ENCODE measurements at places on chromosomes 3 and 15.

GRCh38 chr3:42732196-42732828 is 29.7 kb upstream of the HHATL start:
- DNase-seq, result no peak

GRCh38 chr3:71127052-71127831 is 456.3 kb downstream of the FOXP1 start:
- DNase-seq, result no peak

- DNase-seq, result no peak
These were observed 394.0 kb downstream of the FOXP1 start for GRCh38 chr3:71189480-71189879.

DNA sequence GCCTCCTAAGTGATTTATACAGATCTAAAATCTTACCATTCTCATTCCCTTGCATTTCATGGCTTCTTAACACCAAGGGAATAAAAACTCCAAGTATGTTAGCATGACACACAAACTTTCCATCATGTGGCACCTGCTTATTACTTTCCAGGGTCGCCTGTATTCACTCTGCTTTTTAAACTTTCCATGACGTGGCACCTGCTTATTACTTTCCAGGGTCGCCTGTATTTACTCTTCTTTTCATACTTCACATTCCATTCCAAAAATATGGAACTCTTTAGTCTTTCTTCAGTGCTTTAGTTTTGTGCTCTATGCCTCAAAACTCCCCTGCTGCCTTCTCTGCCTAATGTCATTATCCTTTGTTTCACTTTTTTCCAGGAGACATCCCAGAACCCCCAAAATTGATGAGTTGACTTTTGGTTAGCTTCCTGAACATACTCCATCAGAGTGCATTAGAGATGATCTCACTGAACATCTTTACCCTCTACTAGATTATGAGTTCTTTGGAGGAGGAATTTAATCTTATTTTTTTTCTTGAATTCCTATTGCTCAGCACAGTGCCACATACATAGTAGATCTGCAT is 47.0 kb downstream of the CALML4 start:
- no peak for DNase-seq

GRCh38 chr3:111800472-111800871 is 58.6 kb upstream of the PHLDB2 start:
- DNase-seq, result no peak

- peak; percentile 15 for DNase-seq
These were observed 10.5 kb upstream of the SH3GL3 start for GRCh38 chr15:83436513-83437158.

DNA sequence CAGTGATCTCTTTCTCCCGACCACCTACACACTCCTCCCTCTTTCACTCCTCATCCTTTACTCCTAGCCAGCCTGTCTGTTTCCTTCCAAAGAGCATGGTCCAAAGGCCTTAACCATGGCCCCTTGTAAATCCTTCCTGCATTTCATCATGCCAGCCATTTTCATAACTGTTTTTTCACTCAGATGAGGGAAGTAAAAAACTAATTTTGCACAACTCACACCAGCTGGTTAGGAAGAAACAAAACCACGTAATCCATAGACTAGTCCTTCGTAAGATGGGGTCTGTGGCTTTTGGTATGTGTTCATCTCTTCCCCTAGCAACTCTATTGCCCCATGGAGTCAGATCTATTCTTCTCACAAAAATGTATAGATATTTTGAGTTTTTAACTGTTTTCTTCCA is 187.8 kb downstream of the SHOX2 start:
- DNase-seq, result no peak

GRCh38 chr3:197151580-197151979 is 122.0 kb upstream of the MELTF start:
- no peak for DNase-seq

DNA sequence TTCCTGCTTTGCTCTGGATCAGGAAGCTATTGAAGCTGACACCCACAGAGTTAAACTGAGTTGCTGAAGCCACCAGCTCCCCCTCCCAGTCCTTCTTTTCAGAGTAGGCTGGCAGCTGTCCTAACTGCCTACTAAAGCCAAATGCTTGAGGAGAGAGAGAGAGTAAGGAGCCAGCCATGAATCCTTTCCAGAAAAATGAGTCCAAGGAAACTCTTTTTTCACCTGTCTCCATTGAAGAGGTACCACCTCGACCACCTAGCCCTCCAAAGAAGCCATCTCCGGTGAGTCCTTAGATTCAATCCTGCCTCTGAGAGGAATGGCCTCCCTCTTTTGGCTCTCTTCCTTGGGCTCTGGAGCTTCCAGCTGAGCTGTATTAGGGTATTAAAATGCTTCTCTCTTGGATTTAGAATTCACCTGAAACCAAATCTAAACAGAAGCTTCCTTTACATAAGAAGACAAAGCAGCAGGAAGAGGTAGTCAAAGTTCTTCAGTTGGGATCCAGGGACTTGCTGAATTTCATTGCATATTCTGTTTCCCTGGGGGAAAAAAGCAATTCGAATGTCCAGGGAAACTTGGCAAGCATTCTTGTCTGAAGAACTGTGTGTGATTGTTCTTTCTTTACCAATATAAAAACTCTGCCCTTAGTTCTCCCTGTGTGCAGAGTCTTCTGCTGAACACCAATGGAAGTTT is at the start of gene SLC15A2:
TSS of gene SLC15A2 (plus strand) at position 101 of the 690 bp plus-strand sequence. CDS start at position 177, 76 bp downstream.
- DNase-seq, result no peak

DNA sequence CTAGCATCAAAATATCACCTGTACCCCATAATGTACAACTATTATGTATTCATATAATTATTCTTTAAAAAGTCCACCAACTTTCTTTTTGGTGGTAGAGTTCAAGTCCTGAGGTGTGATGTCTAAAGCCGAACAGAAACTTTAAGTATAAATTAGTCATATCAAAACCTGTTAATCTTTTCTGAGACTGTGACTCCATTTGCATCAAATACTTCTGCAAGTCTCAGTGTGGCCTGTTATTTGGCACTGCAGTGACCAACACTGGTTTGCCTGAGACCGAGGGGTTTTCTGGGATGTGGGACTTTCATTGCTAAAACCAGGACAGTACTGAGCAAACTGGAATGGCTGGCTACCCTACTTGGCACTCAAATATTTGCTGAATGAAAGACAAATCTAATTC is 7.3 kb downstream of the NGLY1 start:
- DNase-seq, result no peak

GRCh38 chr15:61640756-61641155 is 411.7 kb upstream of the RORA start:
- DNase-seq, result no peak

DNA sequence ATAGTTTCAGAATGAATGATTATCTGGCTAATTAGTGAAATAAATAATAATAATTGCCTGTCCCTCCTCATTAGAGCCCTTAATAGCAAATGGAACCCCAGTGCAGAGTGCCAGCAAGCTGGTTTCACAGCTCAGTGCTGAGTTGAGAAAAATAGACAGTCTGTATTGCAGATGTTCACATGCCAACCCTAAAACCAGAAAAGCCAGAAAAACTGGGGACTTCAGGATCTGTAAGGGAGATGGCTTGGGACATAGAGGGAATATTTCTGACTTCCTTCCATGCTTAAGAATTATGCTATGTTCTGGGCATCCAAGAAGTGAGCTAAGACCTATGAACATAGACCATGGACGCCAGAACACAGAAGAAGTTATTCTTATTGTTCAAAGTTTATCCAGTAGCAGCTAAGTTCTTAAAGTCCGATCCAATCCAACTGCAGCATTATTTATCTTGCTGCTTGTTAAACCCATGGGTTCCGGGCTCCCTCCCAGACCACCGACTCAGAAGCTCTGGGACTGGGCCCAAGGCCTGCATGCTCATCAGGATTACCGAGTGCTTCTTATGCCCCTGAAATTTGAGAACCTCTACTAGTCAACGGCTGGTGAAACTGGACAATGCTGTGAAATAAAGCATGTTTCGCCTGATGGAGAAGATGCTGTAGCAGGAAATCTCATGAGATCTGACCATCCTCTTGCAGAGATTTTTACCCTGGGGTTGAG is 158.3 kb downstream of the FOXB1 start:
- no peak for DNase-seq

- DNase-seq, result no peak
These were observed 528.1 kb upstream of the MCTP2 start for GRCh38 chr15:93703092-93703739.

GRCh38 chr3:45712434-45713110 is 23.4 kb downstream of the SACM1L start:
- no peak for DNase-seq

- DNase-seq, result no peak
These were observed 40.1 kb downstream of the ADAMTSL3 start for GRCh38 chr15:83694015-83694414.

GRCh38 chr3:55524565-55525244 is 37.6 kb upstream of the WNT5A start:
- DNase-seq, result no peak

DNA sequence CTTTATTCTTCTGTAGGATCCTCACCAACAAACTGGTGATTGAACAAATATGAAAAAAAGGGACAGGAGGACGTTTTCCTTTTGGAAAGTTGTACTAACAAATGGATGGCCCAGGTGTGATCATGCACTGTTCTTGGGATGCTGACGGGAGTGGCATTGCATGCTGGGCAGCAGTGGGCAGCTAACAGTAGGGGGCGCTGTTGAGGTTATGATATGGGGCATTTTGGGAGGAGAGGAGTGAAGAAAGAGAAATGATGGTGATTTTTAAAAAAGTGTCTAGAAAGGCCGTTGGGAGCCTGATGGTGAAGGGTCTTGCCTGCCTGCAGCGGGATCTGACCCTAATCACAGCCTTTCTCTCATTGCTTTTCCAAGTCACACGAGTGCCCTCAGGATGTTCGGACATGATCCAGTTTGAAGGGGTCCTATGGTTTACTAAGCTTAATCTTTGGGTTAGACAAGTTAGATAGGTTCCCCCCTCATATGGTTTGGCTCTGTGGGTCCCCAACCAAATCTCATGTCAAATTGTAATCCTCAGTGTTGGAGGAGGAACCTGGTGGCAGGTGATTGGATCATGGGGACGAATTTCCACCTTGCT is 46.2 kb upstream of the PRTG start:
- DNase-seq, result peak; percentile 30

DNA sequence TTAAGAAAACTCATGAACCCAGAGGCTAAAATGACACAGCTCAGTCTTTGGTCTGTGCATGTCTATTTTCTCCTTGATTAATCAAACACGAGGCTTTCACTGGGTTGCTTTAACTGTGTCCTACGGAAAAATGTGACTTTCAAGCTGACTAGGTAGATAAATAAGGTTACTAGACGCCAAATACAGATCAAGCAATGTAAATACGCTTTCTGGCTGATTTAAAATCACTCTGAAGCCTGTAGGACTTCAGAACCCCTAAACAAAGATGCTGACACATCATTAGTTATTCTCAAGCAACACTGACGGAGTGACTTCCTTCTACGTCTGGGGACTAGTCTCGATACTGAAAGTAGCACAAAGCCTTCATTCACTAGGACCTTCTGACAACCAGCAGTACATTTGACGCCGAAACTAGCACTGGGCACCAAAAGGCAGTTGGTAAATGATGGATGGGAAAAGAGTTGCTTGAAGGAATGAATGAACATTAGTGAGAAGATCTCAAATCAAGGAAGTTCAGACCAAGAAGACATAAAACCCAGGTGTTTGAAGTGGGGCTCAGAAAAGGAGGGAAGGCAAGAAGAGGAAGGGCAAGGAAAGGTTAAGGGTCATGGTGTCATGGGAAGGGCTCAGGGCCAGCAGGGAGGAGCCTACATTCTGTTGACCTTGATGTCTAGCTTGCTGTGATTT is 67.1 kb upstream of the CDV3 start:
- no peak for DNase-seq

DNA sequence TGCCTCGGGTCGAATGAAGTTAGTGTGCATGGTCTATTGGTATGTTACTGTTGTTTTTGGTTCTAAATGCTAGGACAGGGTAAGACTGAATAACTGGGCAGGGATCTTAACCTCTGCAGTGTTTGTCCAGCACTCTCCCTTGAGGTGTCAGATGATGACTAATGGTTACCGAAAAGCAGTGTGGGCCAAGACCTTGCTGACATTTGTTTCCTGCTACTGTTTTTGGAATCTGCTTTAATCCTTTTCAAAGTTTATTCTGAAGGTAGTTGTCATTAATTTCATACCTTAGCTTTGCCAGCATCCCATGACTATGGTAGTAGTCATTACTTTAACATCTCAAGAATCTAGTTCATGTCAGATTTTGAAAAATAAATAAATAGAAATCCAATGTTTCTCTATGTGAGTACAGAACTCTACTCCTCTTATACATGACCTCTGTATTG is 117.0 kb downstream of the P3H2 start:
- DNase-seq, result peak; percentile 77

GRCh38 chr3:43286841-43287499 is 630 bp downstream of the SNRK start:
- no peak for DNase-seq

DNA sequence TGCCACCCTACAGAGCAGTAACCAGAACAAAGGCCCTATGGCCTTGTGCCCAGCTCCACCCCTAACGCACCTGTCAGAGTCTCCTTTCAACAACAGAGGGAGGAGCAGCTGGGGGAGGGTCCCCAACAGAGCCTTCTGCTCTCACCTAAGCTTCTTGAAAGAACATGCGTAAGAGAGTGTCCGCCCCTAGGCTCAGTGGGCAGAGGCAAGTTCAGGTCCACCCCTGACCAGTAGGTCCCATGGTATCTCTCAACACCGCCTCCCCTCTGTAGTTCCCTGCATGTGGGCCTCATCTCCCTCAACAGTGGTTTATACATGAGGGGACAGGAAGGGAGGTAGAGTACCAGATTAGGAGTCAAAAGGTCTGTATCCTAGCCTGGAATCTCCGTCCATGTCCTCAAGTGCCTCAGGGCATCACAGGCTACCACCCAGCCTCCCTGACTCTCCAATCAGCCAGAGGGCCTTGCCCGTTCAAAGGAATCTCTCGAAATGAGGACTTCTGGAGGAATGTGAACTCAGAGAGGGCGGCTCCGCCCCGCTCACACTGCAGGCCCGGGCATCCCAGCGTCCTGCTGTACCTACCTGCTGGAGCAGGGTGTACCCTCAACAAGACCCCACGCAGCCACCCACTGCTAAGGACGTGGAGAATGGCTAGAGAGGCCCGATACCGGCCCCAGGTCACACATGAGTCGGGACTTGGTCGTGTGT is 680 bp downstream of the POC1A start:
- DNase-seq, result no peak

- no peak for DNase-seq
These were observed 77.7 kb upstream of the NR2E3 start for GRCh38 chr15:71732636-71733035.

DNA sequence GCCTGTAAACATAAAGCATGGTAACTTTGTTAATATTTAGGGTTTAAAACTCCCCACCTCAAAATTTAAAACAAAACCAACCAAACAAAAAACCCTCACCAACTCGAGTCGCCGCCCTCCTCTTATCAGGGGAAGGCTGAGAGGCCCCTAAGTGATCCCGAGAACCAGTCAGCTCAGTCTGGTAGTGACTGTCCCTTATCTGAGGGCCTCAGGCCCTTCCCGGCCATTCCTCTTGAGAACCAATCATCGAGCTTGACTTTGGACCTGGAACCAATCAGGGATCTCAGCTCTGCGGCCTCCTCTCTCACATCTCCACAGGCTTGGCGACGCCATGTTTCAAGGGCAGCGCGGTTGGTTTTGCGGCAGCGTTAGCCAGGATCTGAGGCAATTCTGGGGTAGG is at the start of gene TERB2:
TSS of gene TERB2 (plus strand) at position 300 of the 400 bp plus-strand sequence. CDS start at position 332, 32 bp downstream.
- no peak for DNase-seq

GRCh38 chr3:31833391-31834190 is 147.5 kb downstream of the OSBPL10 start:
- no peak for DNase-seq

Measured in NCI-H460 (cell line).